Muscle of arm (tissue), 14 donors: ENCODE measurements at places on chromosomes 16 and 17. TPM values are rescaled to one million over a fixed set of nuclear protein-coding genes. Genes with fewer than 3 reads are reported as not detected.

- no peak for DNase-seq
These were observed 76.3 kb downstream of the USP31 start for GRCh38 chr16:23072769-23073549.

DNA sequence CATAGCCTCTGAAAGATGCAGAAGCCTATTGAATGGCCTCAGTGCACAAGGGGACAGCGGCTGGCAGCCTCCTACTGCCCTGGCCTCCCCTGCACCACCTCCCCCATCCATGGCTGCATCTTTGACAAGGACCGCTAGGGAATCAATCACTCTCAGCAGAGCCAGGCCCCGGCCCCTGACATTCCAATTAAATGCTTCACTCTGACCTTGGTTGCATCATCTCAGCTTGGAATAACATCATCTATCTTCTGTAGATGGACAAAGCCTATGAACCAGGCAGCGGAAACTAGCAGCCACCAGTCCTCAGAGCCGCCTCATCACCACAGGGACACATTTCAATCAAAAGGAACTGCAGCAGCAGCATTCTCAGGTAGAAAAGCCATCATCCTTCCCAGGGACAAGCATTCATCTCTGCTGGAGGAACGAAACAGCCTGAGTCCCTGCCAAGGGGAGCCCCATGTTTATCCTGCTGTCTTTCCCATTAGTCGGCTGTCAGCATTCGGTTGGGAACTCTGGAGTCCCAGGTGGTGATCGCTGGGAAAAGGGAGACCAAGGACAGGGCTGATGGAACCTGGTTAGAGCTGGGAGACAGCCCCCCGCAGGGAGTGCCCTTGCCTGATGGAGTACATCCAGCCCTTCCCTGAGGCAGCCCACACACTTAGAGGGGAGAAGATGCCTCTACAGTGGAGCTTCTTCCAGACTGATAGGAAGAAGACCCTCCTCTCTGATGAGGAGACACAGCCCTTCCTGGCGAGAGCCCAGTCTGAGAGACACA is 11.5 kb upstream of the TMEM132E start:
- DNase-seq = no peak

The KRTAP1-5 gene
- not detected for polyA plus RNA-seq

The B4GALNT2 gene
- not detected for polyA plus RNA-seq

- no peak for DNase-seq
These were observed 178.5 kb upstream of the N4BP1 start for GRCh38 chr16:48788475-48788874.

The PRCD gene
- polyA plus RNA-seq = 2.8 TPM

DNA sequence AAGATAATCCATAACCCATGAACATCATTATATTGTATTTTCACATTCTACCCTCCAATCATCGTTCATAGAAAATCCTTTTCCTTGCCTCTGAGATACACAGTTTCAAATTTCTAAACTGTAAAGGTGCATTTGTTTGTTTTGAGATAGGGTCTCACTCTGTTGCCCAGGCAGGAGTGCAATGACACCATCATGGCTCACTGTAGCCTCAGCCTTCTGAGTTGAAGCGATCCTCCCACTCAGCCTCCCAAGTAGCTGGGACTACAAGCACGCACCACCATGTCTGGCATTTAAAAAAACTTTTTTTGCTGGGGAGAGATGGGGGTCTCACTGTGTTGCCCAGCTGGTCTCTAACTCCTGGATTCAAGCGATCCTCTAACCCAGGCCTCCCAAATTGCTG is 58.1 kb upstream of the TOB1 start:
- DNase-seq = no peak

- no peak for DNase-seq
These were observed 559 bp downstream of the MVD start for GRCh38 chr16:88662222-88662842.
